CD4-positive, alpha-beta T cell treated with Interleukin-12 subunit alpha and Interleukin-12 subunit beta, for 1 hour (primary cell): ENCODE measurements at places on chromosomes 3 and 15.

- DNase-seq = no peak
Observed at GRCh38 chr3:106229495-106230278, 360.9 kb upstream of the CBLB start.

- no peak for DNase-seq
Observed at GRCh38 chr15:43048935-43049334, 56.9 kb downstream of the UBR1 start.

GRCh38 chr15:60006203-60006862, 2.2 kb downstream of the FOXB1 start:
- DNase-seq = peak; percentile 62

- no peak for DNase-seq
Observed at GRCh38 chr3:17039594-17039993, 154.8 kb downstream of the PLCL2 start.

GRCh38 chr15:43104426-43104825, 1.4 kb downstream of the UBR1 start:
- DNase-seq = no peak

DNA sequence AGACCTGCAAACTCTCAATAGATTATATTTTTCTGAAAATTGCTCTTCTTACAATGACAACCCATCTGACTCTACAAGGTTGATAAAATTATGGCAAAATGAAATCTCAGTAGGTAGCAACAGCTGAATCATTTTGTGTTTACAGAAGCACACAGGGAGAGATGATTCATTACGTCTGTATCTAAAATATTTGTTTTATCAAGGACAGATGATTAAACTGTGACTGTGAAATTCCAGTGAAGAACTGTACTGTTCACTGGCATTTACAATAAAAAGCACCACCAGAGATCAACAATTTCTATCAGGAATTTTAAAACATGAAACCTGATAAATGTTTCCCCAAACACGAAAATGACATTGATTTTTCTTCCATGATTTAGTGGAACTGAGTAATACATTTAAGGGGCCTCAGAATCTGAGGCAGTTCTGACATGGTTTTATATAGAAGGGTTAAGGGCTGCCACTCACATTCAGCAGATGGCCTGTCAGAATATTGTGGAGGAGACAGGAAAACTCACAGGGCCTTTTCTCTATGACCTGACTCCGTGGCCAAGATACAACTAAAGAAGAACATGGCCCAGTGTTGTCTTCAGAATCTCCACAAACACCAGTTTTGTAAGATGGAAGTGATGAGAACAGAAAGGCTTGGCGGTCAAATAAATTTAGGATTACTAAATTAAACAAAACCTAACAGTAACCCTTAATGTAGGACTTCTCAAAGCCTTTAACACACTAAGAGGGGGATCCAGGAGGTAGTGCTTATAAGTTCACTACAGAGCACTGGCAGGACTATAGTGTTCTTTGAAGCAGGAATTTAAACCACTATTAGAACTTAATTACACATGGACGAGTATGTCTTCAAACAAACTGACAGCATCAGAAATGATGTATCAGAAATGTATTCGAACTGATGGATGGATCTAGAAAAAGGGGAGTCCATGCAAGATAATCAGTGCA, 25.9 kb downstream of the RAD18 start:
- DNase-seq = no peak

GRCh38 chr3:161637559-161637958, 141.0 kb downstream of the OTOL1 start:
- no peak for DNase-seq

- no peak for DNase-seq
Observed at GRCh38 chr3:16937326-16937845, 52.6 kb downstream of the PLCL2 start.
